ENCODE measurements at places on chromosomes 2 and 18. TPM values are rescaled to one million over a fixed set of nuclear protein-coding genes. Genes with fewer than 3 reads are reported as not detected.

The MC5R gene
- not detected for polyA plus RNA-seq

DNA sequence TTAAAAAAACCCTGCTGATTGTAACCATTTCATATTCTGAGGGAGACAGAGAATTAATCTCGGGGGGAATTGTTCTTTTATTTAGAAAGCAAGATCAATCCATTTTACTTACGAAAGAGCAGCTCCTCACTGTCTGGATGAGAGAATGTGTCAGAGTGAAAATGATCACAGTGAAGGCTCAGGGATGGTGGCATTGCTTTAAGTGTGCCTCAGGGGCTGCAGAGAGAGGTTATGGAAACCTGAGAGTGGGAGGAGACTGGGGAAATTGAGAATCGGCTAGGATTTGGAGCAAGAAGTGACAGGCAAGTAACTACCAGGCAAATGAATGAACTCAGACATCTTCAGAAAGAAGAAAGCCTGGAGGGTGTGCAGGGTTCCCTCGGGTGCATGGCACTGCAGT is 34.2 kb downstream of the MRPL35 start:
- no peak for DNase-seq

GRCh38 chr2:60067006-60067405 is 486.4 kb downstream of the BCL11A start:
- no peak for DNase-seq

- DNase-seq: no peak
Measured at GRCh38 chr2:8343031-8343430, 338.8 kb upstream of the ID2 start.

DNA sequence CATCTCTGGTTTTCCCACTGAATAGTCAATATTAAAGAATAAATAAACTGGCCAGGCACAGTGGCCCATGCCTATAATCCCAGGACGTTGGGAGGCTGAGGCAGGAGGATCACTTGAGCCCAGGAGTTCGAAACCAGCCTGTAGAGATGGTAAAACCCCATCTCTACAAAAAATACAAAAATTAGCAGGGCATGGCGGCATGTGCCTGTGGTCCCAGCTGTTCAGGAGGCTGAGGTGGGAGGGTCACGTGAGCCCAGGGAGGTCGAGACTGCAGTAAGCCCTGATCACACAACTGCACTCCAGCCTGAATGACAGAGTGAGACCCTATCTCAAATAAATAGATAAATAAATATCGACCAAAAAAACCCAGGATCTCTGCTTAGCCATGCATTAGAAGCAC is 50.2 kb upstream of the BIN1 start:
- DNase-seq: no peak

GRCh38 chr2:144835634-144836350 is 315.9 kb upstream of the ZEB2 start:
- DNase-seq: peak; percentile 24

GRCh38 chr18:44761812-44762211 is 81.1 kb downstream of the SETBP1 start:
- no peak for DNase-seq

DNA sequence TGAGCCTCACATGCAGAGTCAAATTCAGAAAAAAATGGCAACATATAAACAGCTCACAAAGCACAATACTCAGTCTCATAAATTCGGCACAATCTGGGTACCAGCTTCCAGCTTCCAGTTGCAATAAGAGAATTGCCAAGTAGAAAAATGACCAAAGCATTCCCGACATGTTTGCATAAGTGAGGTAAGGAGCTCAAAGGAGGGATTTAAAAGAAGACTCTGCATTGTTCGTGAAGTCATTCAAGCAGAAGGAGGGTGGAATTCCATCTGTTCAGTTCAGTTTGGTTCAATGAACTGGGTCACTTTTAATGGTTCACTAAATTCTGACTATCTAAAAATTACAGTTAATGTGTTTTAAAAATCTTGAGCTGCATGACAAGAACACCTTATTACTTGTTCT is 106.7 kb upstream of the KLHL14 start:
- no peak for DNase-seq

DNA sequence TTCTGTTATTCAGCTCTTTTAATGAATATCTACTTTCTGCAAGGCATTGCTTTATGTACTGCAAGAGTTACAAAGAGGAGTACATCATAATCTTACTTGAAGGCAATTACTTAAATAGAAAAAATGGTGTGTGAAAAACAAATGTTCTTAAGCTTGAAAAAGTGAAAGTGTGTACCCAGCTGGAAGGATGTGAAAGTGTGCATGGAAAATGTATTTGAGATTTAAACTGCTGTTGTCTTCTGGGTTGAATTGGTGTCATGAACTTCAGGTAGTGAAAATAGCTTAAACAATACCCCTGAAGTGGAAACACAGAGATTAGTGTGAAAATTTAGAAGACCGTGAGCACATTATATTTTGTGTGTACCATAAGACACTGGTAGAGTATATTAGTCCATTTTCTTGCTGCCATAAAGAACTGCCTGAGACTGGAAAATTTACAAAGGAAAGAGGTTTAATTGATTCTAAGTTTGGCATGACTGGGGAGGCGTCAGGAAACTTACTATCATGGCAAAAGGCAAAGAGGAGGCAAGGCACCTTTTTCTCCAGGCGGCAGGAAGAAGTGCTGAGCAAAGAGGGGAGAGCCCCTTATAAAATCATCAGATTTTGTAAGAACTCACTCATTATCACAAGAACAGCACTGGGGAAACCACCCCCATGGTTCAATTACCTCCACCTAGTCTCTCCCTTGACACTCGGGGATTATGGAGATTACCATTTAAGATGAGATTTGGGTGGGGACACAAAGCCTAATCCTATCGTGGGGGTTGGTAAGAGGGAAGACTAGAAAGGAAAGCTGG is 38.8 kb downstream of the SCN2A start:
- DNase-seq: no peak

Measured in IMR-90 (cell line).